ENCODE measurements at places on chromosomes 1 and 21. TPM values are rescaled to one million over a fixed set of nuclear protein-coding genes. Genes with fewer than 3 reads are reported as not detected.

DNA sequence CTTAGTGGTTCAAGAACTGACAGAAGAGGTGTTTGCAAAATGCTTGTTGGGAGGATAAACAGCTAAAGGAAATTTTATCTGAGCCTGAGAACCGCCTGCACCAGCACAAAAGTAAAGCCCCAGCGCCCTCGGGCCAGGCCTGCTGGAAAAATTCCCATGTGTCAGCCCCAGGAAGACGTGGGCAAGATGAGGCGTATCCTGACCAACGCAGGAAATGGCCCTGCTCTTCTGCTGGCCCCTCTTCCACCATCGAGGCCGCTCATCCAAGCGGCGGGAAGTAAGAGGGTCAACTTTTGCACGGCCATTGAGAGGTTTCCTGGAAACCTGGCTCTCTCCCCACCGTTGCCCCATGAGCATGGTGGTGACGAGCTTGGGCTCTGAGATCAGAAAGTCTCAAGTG is 39.6 kb downstream of the LRRC3 start:
- no peak for DNase-seq

GRCh38 chr1:225899044-225899925 is 10.3 kb upstream of the LEFTY1 start:
- DNase-seq, result peak; percentile 26

DNA sequence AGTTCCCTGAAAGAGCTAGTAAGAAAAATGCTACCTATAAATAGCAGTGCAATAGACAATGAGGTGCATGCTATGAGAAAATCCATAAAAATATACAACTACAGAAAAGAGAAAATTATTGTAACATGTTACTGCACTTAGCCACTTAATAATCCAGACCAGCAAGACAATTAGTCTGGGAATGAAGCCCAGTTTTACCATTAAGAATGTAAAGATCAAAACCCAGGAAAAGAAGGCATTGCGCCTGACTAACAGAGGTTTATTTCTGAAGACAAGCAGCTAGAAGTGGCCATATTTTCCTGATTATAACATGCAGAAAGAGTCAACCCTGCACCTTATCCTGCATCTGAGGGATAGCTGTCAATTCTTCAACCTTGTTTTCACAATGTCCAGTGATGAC is 276.4 kb upstream of the PRMT6 start:
- no peak for DNase-seq

GLMN gene
- 4.9 TPM for polyA plus RNA-seq

POLR3GL gene
- 139 TPM for polyA plus RNA-seq

DNA sequence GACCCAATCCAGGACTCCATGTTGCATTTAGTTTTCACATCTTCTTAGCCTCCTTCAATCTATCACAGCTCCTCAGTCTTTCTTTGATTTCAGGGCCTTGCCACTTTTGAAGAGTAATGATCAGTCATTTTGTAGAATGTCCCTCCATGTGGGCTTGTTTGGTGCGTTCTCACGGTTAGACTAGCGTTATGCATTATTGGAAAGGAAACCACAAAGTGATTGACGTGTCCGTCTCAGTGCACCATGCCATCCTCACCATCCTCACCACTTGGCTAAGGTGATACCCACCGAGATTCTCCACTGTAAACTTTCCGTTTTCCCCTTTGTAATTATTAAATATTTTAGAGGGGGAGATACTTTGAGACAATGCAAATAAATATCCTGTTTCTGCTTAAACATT is 59.6 kb upstream of the OLIG2 start:
- DNase-seq, result no peak
